Naive thymus-derived CD4-positive, alpha-beta T cell (primary cell): ENCODE measurements at places on chromosomes 12 and 14. TPM values are rescaled to one million over a fixed set of nuclear protein-coding genes. Genes with fewer than 3 reads are reported as not detected.

GRCh38 chr14:95431199-95432143, 85.0 kb downstream of the SYNE3 start:
- no peaks in the 10 kb centered on the region for H3K27me3 ChIP-seq
- H3K27ac ChIP-seq, result no peak overlapping the region
- H3K36me3 ChIP-seq, result peaks cover 28% of the 10 kb centered on the region
- DNase-seq, result no peak
- H3K4me3 ChIP-seq, result no peak overlapping the region

DNA sequence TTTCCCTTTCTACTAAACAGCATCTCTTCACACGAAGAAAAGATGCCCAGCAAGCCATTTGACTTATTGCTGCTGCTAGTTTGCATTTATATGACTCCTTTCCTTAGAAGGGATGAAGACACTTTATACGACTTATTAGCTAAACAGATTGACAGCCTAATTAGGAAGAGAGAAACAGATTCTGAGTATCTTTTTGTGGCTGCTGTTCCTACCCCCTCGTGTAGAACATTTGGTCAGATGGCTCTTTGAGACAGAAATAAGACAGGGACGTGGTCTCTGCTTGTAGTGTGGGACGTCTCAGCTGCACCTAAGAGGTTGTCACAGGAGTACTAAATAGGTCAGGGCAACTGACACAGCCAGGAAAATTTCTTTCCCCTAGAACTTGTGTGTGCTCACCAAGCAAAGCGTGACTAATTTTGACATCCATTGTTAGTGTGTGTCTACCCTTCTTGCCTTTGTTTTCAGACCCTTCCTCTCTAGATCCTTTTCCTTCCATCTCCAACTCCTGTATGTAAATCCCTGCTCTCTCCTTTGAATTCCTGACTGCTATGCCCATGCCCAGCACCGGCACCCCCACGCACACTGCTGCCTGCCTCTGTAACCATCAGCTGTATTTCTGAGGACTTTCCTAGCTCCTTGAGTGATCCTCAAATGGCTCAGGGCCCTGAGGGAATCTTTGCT, 83.2 kb downstream of the DAD1 start:
- peaks cover 10% of the 10 kb centered on the region for H3K36me3 ChIP-seq
- peak overlapping the region; percentile 51 for H3K4me3 ChIP-seq
- H3K4me1 ChIP-seq, result peaks cover 30% of the 10 kb centered on the region
- DNase-seq, result no peak
- H3K27me3 ChIP-seq, result no peaks in the 10 kb centered on the region
- peak overlapping the region; percentile 90 for H3K27ac ChIP-seq

GRCh38 chr12:50542448-50542847, 37.7 kb downstream of the DIP2B start:
- no peak overlapping the region for H3K27ac ChIP-seq
- H3K36me3 ChIP-seq, result no peaks in the 10 kb centered on the region
- peak; percentile 22 for DNase-seq
- no peaks in the 10 kb centered on the region for H3K27me3 ChIP-seq

DNA sequence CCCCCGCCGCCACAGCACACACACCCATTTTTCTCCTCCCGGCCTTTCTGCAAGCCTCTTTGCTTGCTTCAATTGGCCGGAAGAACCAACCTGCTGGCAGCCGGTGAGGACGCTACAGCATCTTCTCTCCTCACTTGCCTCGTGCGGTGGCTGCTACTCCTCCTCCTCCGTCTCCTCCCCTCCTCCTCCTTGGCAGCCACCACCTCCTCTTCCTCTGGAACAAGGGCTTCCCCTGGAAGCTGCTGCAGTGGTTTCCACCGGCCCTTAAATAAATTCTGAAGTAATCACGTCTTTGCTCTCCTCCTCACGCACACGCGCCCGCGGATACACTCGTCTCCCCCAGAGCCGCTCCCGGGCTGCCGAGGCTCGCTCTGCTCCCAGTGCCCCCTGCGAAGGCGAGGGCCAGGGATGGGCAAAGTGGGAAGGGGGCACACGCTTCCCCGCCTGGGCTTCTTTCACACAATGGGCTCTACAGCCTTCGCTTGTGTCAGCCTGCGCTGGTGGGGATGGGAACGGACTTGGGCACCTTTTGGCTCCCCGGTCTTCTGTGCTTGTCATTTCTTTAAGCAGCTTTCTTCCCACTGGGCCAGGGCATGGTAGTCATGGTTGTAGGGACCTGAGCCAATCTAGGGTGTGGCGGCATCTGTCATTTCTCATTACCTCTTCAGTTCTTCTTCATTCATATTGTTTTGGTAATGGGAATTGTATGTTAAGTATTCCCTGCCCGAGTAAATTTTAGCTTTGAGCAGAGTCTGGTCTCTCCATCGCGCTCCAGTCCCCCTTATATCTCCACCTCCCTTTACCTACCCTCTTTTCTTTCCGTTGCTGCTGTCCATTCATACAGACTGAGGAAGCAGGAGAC, at the start of gene PPFIA2:
PPFIA2 (minus strand) TSS at position 161 of the 862 bp plus-strand sequence.
- DNase-seq, result peak; percentile 24
- H3K36me3 ChIP-seq, result no peaks in the 10 kb centered on the region
- H3K27ac ChIP-seq, result no peak within 1 kb of the TSS
- peaks cover 2% of the 10 kb centered on the region for H3K27me3 ChIP-seq
- H3K4me3 ChIP-seq, result peak within 1 kb of the TSS; percentile 26
- H3K4me1 ChIP-seq, result no peaks in the 10 kb centered on the region

- no peak overlapping the region for H3K4me3 ChIP-seq
- peaks cover 18% of the 10 kb centered on the region for H3K36me3 ChIP-seq
- DNase-seq, result no peak
- H3K27ac ChIP-seq, result no peak overlapping the region
- no peaks in the 10 kb centered on the region for H3K4me1 ChIP-seq
Measured at GRCh38 chr12:107522692-107523477, 162.7 kb upstream of the PWP1 start.

DNA sequence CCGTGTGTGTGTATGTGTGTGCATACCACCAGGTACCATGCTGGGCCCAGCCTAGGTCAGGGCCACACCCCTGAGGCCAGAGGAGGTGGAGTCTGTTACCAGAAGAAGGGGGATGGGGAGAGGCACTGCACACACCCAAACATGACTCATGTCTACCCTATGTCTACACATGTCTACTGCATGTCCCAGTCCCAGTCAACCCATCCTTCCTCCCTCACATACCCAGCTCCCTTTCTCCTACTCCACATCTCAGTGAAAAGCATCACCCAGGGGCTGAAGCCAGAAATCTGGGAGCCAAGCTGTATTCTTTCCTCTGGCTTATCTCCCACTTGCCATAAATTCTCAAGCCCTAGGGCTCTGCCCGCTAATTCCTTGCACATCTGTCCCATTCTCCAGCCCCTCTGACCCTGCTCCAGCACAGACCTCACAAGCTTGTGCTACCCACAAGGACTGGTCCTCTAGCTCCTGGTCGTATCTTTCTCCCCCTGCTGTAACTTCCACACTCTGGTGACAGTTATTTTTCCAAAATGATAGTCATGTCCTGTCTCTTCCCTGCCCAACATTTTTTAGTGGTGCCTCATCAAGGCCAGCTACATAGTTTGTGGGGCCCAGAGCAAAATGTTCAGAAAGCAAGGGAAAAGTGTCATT, 18.0 kb upstream of the APPL2 start:
- H3K27me3 ChIP-seq, result no peaks in the 10 kb centered on the region
- H3K4me1 ChIP-seq, result no peaks in the 10 kb centered on the region
- DNase-seq, result no peak
- no peak overlapping the region for H3K27ac ChIP-seq
- no peaks in the 10 kb centered on the region for H3K36me3 ChIP-seq

GRCh38 chr12:121719926-121720414, 7.4 kb downstream of the TMEM120B start:
- no peaks in the 10 kb centered on the region for H3K27me3 ChIP-seq
- H3K4me1 ChIP-seq, result no peaks in the 10 kb centered on the region
- no peaks in the 10 kb centered on the region for H3K36me3 ChIP-seq
- H3K27ac ChIP-seq, result no peak overlapping the region
- DNase-seq, result no peak
- H3K4me3 ChIP-seq, result no peak overlapping the region

DNA sequence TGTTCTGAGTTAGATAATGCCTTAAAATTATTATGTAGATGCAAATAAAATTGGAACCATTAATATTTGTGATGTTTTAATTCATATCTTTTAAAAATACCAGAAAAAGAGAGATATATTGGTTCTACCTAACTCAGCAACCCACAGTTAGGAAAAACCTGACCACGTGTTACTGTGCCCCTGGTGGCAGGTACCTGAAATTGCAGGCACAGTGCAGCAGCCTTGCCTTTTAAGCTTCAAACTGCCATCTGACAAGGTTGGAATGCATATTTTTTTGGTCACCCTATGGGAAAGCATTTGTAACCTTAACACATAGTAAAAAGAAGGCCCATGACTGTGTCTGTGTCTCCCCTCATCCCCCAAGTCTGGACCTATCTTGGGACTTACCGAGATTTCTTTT, 109.4 kb upstream of the NOS1 start:
- no peaks in the 10 kb centered on the region for H3K27me3 ChIP-seq
- H3K36me3 ChIP-seq, result no peaks in the 10 kb centered on the region
- no peak for DNase-seq
- no peak overlapping the region for H3K27ac ChIP-seq
- H3K4me3 ChIP-seq, result no peak overlapping the region

DNA sequence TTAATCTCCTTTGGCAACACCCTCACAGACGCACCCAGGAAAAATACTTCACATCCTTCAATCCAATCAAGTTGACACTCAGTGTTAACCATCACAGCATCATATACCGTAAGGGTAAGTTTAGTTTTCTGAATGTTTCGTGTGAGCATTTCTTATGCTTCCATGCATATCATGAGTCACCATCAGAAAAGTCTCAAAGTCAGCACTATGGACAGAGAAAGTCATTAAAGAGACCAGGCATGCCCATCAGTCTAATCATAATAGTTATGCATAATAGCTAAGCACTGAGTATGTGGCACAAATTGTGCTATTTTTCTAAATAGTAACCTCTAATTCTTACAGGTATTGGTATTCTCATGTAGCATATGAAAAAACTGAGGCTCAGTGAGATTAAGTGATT, 158.8 kb upstream of the PRMT8 start:
- no peaks in the 10 kb centered on the region for H3K4me1 ChIP-seq
- H3K27ac ChIP-seq, result no peak overlapping the region
- no peaks in the 10 kb centered on the region for H3K36me3 ChIP-seq
- no peak for DNase-seq
- no peak overlapping the region for H3K4me3 ChIP-seq

DNA sequence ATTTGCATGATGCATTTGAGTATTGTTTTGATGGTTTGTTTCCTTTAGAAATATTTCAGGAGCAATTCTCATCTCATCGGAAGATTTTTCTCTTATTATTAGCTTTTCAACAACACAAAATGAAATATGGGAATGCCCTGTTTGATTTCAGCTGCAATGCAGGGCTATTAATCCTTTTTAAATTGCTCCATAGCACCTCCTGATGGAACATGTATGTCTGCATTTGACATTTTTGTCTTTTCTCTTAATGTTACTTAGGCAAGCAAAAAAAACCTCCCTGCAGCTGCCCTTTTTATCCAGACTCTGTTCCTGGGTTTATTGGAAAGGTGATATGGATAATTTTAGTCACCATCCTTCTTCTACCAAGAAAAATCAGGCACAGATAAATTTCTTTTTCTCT, 895.8 kb downstream of the RPS29 start:
- no peak overlapping the region for H3K27ac ChIP-seq
- H3K27me3 ChIP-seq, result no peaks in the 10 kb centered on the region
- no peak for DNase-seq
- no peaks in the 10 kb centered on the region for H3K4me1 ChIP-seq

GRCh38 chr12:111112311-111113098, 192.1 kb upstream of the MYL2 start:
- DNase-seq, result no peak
- no peak overlapping the region for H3K4me3 ChIP-seq
- H3K27ac ChIP-seq, result no peak overlapping the region
- no peaks in the 10 kb centered on the region for H3K36me3 ChIP-seq

- H3K27ac ChIP-seq, result no peak overlapping the region
- H3K27me3 ChIP-seq, result no peaks in the 10 kb centered on the region
Measured at GRCh38 chr14:75399843-75400775, 27.7 kb upstream of the JDP2 start.

Gene EIF2S3B
- 0.33 and 0.68 TPM in 2 replicates for total RNA-seq

Gene ARF6
- 61.9 TPM for total RNA-seq

Gene PLEKHG7
- 0.56 TPM for total RNA-seq

Gene KCNH3
- total RNA-seq, result 2.3 TPM

Gene HSP90B1
- 438 TPM for total RNA-seq
